ENCODE measurements at places on chromosomes 3 and 15.

DNA sequence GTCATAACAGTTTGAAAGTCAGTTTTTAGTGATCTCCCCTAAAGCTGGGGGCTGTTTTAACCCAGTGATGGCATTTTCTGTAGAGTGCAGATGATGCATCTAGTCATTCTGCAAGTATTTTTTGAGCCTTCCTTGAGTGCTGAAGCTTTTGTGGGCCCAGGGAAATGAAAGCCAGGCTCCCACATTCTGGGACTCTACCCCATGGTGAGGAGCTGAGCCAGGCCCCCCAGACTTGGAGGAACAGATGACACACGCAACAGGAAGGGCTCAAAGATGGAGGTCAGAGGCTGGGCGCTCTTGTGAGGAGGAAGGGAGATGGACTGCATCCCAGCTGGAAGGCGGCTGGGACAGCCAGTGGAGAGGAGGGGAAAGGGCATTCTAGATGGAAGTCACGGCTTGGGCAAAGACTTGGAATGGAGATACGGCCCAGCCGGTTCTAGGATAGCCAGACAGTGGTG is 40.8 kb downstream of the MRAS start:
- no peak for DNase-seq

GRCh38 chr3:39501968-39502837 is 34.7 kb downstream of the MOBP start:
- no peak for DNase-seq

GRCh38 chr3:147359177-147360050 is 46.9 kb downstream of the ZIC4 start:
- no peak for DNase-seq

GRCh38 chr3:24804095-24804494 is 309.4 kb upstream of the THRB start:
- no peak for DNase-seq

- DNase-seq = no peak
These were observed 507 bp upstream of the AP3B2 start for GRCh38 chr15:82710208-82710555.
